ENCODE measurements at places on chromosomes 7 and 10.
A peak's percentile ranks its signal among the peaks of the same experiment; 100 is the strongest.

GRCh38 chr7:92056286-92056685 lies 78.0 kb downstream of the CYP51A1 start:
- DNase-seq: no peak

DNA sequence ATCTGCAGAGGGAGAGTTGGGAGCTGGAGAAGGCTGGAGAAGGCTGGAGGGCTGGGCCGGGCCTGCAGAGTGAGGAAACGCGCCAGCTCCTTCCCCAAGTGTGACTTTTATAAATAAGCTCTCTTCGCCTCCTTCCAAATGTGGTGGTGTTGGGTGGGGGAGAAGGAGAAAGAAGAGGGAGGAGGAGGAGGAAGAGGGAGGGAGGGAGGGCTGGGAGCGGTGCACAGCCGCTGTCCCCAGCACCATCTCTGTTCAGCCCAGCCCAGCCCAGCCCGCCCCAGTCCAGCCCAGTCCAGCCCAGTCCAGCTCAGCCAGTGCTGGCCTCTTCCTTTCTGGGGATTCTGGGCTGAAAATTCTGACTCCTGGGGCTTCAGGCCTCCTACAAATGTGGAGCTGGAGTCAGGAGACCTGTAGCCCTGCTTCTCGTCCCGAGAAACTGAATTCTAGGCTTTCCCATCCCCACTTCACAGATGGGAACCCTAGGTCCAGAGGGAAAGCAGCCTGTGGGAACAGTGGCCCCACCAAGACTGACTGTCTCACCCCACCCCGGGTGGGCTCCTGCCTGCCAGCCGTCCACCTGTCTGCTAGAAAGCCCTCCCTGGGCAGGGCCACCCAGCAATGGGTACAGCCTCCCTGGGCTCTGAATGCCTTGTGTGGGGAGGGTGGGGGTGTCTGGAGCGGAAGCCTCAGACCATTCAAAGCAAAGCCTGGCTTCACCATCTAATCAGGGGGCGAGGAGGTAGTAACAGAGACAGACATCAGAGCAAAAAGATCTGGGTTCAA lies 2.3 kb downstream of the STX1A start:
- no peak for DNase-seq

DNA sequence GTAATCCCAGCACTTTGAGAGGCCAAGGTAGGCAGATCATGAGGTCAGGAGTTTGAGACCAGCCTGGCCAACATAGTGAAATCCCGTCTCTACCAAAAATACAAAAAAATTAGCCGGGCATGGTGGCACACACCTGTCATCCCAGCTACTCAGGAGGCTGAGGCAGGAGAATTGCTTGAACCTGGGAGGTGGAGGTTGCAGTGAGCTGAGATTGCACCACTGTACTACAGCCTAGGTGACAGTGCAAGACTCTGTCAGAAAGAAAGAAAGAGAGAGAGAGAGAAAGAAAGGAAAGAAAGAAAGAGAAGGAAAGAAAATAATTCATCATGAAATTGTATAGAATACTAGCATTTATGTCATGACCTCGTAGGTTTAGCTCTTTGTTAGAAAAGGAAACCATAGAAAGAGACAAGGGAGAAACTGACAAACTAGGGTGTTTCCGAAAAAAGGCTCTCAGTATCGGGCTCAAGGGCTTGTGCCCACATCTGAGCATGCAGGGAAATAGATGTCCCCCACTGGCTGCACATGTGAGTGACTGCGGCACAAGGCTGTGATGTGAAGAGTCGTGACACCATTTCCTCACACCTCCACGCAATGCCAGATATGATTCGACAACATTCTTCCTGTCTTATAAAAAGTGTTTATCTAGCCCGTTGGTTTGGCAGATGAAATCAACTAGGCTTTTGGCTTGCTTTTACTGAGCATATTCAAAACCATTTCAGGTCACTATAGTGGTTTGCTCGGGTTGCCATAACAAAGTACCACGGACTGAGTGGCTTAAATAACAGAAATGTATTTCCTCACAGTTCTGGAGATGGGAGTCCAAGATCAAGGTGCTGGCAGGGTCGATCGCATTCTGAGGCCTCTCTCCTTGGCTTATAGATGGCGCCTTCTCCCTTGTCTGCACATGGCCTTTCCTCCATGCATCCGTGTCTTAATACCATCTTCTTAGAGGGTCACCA lies 2.0 kb downstream of the SRGN start:
- no peak for DNase-seq

GRCh38 chr10:2214805-2215204 lies 477.5 kb upstream of the ADARB2 start:
- no peak for DNase-seq

- DNase-seq: no peak
These were observed 2.5 kb downstream of the VSTM2A start for GRCh38 chr7:54544527-54545240.

GRCh38 chr7:34837801-34838201 lies 179.8 kb downstream of the NPSR1 start:
- DNase-seq: no peak

DNA sequence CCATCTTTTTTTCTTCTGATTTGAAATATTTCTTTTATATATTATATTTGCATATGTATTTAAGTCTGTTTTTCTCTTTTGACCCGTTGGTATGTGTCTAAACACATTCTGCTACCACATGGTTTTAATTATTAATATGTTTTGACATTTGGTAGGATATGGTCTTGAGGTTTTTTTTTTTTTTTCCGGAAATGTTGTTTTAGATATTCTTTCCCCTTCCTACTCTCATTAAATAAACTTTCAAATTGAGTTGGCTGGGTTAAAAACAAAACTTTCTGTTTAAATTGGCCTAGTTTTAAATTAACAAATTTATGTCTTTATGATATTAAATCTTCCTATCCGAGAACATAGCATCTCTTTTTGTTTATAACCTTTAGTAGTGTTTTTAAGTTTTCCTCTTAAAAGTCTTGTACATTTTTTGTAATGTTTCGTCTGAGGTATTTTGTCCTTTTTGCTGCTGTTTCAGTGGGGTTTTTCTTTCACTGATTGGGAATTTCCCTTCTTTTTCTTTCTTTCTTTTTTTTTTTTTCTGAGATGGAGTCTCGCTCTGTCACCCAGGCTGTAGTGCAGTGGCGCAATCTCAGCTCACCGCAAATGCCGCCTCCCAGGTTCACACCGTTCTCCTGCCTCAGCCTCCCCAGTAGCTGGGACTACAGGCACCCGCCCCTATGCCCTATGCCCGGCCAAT lies 25.4 kb downstream of the STAM start:
- no peak for DNase-seq

GRCh38 chr10:68156373-68157185 lies 47.3 kb downstream of the MYPN start:
- DNase-seq: no peak

- DNase-seq: no peak
These were observed 21.3 kb downstream of the TIAL1 start for GRCh38 chr10:119575506-119575905.

GRCh38 chr10:4686644-4686996 lies 139.4 kb upstream of the AKR1E2 start:
- no peak for DNase-seq

DNA sequence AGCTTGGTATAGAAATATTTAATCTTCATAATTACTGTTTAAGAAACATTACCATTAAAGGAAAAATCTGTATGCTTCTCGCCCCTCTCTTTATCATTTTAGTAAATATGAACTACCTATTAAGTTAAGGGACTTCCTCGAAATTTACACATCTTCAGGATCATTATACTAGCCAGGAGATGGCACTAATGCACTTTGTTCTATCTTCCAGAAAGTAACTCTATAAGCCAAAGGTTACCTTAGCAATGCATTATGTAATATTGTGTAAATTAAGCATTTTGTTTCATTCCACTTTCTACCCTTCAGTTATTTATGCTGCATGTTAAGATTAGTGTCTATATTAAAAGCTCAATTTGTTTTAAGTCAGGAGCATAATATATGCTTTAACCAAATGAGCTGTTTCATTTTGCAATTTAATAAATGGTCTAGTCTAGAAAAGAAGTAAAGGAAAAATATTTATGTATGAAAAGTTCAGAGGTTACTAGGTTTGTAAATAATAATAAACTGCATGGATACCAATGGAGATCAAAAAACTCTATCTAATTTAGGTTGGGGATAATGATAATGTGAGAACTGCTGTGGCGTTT lies 128.5 kb downstream of the ANKRD7 start:
- DNase-seq: no peak

DNA sequence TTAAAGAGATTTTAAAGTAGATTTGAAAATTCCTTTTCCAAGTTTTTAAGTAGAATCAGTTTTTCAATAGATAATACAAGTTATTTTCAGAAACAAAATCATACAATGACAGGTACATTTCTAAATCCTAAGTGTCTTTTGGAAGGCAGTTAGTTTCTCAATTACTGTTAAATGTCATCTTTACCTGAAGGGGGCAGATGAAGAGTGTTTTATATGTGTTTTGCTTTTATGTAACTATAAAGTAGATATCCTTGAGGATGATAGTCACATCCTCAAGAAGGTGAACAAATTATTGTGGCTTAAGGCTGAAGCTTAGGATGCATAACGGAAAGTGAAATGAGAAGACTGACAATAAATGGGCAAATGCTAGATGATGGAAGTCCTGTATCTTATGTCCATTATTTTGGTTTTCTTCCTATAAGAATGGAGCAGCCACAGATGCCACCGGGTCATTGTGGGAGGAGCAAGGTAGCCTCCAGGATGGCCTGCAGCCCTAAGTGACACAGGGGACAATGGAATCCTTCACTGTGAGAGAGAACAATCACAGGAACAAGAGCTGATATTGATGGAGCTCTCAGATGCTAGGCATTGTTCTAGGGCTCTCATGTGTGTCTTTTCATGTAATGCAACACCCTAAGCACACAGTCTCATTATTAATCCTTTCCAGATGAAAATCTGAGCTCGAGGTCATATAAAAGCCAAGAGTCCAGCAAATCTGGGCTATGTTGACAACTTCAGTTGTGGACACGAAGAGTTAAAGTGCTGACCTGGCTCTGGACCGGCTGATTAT lies 14.1 kb upstream of the MKX start:
- no peak for DNase-seq

GRCh38 chr7:130845581-130846085 lies 111.6 kb upstream of the KLF14 start:
- DNase-seq: no peak

DNA sequence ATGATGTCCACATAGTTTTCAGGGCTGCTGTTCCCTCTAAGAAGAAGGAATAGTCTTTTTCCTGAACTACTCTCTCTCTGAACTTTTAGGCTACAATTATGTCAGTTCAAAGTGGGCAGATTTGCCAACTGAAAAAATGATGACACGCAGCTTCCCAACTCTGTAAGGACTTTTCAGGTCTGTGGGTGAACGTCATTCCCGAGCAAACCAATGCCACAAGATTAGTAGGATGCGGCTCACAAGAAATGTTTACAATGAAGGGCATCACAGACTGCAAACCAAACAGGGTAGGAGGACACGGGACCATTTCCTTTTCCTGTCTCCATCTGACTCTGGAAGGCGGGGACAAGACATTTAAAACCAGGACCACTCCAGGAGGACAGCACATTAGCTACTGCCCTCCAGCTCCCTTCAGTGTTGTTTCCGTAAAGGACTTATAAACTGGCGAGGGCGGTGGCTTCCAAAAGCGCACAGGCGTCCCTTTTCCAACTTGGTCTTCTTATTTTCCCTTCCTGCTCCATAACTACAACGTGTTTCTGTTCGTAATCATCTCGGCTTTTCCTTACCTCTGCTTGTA lies 539 bp upstream of the MKLN1 start:
- peak; percentile 25 for DNase-seq

DNA sequence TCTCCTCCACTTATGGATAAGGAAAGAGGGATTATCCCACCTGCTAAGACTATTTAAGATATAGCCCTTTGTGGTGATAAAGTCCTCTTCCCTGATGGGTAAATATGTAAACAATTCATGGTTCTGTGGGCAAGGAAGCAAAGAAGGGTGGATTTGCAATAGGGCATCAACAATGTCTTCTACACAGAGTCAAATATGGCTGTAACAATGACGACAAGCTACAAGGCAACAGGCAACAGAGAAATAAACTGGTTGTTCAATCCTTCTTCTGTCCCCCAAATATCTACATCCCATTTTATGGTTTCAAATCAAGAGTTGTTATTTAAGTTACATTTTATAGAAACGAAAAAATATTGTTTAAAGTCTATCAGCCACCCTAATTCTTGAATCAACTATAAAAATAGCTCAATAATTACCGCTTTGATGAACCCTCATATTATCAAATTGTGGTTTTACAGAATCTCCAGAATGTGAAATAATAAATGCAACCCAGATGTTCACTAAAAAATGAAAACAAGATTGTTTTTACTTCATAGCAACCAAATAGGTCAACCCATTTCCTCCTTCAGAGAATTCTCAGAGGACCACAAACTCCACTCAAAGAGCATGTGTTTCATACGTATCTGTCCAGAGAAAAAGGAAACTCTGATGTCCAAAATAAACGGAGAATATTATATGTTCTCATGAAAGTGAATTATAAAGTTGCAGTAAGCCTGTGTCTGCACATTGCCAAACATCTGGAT lies 13.8 kb downstream of the CYTH3 start:
- no peak for DNase-seq

DNA sequence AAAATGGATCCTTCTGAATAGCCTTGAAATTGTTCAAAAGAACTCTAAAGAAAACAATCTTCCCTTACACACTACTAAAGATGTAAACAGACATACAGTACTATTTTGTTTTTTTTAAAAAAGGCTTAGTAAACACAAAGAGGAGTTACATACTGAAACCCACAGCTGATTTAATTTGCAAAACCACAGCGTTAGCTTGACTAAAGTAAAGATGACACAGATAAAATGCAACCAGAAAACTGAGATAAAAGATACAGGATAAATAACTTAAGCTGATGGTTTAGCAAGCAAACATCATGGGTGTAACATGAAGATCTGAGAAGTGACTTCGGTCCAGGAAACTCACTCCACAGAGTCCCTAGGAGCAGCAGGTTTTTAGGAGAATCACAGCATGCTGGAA lies 21.8 kb downstream of the PRKCQ start:
- no peak for DNase-seq

GRCh38 chr7:135942614-135943013 lies 34.5 kb downstream of the MTPN start:
- no peak for DNase-seq

GRCh38 chr7:10998996-10999757 lies 25.5 kb downstream of the PHF14 start:
- no peak for DNase-seq

DNA sequence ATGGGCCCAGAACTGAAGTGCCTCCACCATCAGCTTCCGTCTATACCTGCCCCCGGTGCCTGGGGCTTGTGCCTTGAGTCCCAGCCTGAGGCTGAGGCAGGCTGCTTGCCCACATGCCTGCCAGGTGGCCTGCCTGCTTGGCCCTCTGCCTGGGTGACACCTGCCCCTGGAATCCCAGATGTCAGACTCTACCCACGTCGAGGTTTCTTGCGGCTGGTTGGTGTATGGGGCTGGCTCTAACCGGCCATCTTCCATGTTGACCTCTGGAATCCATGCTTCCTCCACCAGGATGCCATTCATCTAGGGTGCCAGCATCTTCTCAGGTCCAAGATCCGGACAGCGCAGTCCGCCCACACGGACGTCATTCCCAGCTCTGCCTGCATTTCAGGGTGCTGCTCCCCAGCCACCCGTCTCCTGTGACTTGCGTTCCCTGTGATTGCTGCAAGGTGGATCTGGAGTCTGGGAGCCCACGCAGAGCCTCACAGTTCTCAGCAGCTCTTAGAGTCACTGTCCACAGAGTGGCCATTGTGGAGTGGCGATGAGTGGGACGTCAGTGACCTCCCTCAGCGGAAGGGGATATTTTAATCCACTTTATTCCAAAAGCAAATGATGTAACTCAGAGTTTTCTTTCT lies 298.1 kb downstream of the TCERG1L start:
- DNase-seq: no peak

- DNase-seq: no peak
These were observed 149.5 kb downstream of the FANK1 start for GRCh38 chr10:126045861-126046260.

All from caudate nucleus (tissue), 63 donors.